ENCODE measurements at places on chromosomes 5 and 9.

DNA sequence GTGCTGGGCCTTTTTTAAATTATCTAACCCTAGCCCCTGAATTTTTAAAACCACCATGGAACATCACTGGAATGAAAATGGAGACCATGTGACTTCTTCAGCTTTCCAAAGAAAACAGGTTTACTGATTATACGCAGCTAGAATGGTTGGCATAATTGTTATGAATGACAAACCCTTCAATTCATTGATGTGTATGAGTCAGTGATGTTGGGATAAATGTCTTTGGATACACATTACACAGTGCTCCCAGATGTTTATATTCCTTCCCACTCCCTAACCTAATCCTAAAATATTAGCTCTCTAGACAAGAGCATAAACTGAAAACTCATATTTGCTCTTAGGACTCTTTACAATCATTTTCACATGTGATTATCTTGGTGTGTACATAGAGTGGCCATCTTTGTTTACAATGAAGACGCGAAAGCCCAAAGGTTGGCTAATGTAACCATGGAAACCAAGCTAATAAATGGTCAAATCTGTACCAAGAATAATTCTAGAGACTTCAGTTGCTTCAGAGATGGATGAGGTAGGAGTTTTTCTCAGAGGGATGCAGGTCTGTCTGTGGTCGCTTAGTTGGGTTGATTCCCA is 131.2 kb upstream of the HMHB1 start:
- DNase-seq: no peak

DNA sequence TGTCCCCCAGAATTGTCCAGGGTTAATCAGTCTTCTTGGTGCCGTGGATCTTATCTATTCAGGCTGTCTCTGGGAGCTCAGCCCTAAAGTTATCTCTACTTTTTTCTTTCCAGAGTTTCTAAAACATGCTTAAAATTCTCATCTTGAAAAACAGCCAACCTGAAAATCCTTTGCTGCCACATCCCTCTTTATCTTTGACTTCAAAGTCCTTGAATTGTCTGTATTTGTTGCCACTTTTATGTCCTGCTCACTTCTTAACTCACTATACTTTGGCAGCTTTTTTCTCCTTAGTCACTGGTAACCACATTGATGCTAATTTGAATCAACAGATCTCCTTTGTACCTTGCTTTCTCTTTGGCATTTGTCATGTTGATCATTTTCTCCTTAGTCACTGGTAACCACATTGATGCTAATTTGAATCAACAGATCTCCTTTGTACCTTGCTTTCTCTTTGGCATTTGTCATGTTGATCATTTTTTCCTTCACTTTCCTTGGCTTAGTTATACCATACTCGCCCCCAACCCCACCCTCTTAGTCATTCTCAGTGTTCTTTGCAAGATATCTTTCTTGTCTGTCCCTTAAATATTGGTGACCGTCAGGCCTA is 8.5 kb downstream of the DMXL1 start:
- no peak for DNase-seq

- DNase-seq: no peak
These were observed 110.9 kb upstream of the LPAR1 start for GRCh38 chr9:111149018-111149759.

DNA sequence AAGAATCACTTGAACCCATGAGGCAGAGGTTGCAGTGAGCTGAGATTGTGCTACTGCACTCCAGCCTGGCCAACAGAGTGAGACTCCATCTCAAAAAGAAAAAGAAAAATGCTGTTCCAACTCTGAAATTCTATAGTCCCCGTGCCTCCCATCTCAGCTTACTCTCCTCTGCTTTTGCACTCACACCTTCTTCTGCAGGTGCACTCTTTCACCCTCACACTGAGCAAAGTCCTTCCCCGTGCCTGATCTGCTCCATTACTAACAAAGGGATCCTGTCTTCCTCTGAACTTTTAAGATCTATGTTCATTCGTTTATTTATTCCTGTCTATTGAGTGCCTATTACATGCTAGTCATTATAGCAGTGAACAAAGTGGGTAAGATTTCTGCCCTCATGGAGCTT is 47.8 kb downstream of the SUSD1 start:
- no peak for DNase-seq

- no peak for DNase-seq
These were observed 359.9 kb upstream of the ACTBL2 start for GRCh38 chr5:57842364-57843058.

- no peak for DNase-seq
These were observed 125.6 kb upstream of the PAPPA start for GRCh38 chr9:116027951-116028350.

DNA sequence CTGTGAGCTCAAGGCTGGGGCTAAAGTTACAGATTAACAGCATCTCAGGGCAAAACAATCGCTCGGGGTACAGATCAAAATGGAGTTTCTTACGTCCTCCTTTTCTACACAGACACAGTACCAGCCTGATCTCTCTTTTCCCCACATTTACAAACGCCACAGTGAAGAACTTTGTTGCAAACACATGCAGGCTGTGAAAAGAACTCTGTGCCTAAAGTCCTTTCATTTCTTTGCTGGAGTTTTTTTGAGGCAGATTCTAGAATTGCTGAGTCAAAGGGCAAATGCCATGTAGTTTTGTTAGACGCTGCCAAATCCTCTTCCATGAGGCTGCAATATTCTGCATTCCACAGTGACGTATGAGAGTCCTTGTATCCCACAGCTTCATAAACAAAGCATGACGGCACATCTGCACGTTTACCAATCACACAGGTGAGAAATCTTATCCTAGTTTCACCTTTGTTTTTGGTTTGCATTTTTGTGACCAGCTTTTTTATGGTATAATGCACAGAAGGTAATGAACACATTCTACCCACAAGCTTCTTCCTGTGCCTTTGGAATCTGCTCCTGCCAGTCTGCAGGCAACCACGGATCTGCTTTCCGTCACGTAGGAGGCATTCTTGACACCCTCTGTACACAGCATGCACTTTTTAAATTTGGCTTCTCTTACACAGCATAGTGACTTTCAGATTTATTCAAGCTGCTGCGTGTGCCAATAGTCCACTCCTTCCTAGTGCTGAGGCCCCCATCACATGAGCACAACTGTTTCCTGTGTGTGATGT is 44.6 kb upstream of the LPCAT1 start:
- no peak for DNase-seq

DNA sequence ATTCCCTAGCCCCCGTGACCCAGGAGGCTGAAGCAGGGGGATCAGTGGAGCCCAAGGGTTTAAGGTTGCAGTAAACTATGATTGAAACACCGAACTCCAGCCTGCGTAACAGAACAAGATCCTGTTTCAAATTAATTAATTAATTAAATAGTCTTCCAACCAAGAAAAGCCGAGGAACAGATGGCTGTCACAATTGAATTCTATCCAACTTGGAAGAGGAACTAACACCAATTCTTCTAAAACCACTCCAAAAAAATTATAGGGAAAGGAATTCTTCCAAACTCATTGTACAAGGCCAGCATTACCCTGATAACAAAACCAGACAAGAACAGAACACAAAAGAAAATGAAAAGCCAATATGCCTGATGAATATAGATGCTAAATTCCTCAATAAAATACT is 43.4 kb upstream of the RGS7BP start:
- no peak for DNase-seq

GRCh38 chr5:124634228-124634739 is 112.2 kb downstream of the ZNF608 start:
- DNase-seq: no peak
